Aorta (tissue), 5 donors: ENCODE measurements at places on chromosomes 2 and 18. TPM values are rescaled to one million over a fixed set of nuclear protein-coding genes. Genes with fewer than 3 reads are reported as not detected.

MAB21L4 gene
- not detected for total RNA-seq

SLC40A1 gene
- 95.6 TPM for total RNA-seq

DSG4 gene
- total RNA-seq = not detected

ABHD1 gene
- not detected for total RNA-seq

NCKAP5 gene
- total RNA-seq = 2.4 TPM

DLGAP1 gene
- 6.2 TPM for total RNA-seq

GRCh38 chr2:6562771-6563170, 302.9 kb downstream of the CMPK2 start:
- no peaks in the 10 kb centered on the region for H3K36me3 ChIP-seq
- no peaks in the 10 kb centered on the region for H3K27me3 ChIP-seq
- no peak overlapping the region for H3K4me3 ChIP-seq

- H3K27ac ChIP-seq = no peak overlapping the region
- DNase-seq = peak; percentile 31
- H3K4me1 ChIP-seq = no peaks in the 10 kb centered on the region
- H3K36me3 ChIP-seq = no peaks in the 10 kb centered on the region
- H3K4me3 ChIP-seq = no peak overlapping the region
- H3K27me3 ChIP-seq = no peaks in the 10 kb centered on the region
These were observed 13.0 kb upstream of the KLF11 start for GRCh38 chr2:10030311-10030736.

GRCh38 chr2:11701206-11701605, 31.2 kb upstream of the NTSR2 start:
- H3K27me3 ChIP-seq = no peaks in the 10 kb centered on the region
- no peak overlapping the region for H3K4me3 ChIP-seq
- no peak overlapping the region for H3K27ac ChIP-seq
- H3K4me1 ChIP-seq = peaks cover 7% of the 10 kb centered on the region

DNA sequence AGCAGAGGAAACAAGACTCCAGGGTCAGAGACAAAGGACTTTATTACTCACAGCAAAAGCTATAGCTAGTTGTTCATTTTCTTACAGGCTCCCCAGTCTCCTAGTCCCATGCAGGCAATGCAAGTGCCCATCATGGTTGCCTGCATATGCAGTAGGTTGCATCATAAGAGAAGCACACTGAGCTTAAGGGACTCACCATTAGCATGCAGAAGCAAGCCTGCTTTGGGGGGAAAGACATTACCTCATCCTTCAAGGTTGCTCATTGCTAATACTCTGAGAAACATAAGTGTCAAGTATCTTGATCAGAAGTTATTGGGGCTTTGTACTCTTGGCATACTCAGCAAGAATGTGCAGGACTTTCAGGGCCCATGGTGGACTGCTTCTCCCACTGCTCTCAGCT, 114.6 kb upstream of the CCDC68 start:
- no peak for DNase-seq
- H3K4me1 ChIP-seq = no peaks in the 10 kb centered on the region
- H3K27me3 ChIP-seq = peaks cover 2% of the 10 kb centered on the region
- H3K36me3 ChIP-seq = no peaks in the 10 kb centered on the region
- no peak overlapping the region for H3K4me3 ChIP-seq

DNA sequence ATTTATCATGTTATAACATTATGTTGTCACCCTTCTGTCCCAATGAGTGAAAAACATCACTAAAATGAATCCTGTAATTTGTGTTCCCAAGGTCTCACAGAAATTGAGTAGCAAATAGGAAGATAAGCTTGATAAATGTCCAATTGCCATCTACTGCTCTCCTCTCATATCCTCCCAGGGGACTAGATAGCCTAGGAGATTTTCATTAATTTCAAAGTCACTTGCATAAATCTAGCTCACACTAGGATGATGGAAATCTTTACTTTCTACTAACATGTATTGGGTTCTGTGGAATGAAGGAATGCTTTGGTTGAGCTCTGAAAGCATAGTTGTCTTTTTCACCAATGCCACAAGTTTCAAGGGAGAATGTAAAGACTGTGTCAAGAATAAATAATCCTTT, 605.5 kb upstream of the CDH7 start:
- H3K4me1 ChIP-seq = no peaks in the 10 kb centered on the region
- no peaks in the 10 kb centered on the region for H3K27me3 ChIP-seq
- DNase-seq = no peak
- H3K36me3 ChIP-seq = no peaks in the 10 kb centered on the region

DNA sequence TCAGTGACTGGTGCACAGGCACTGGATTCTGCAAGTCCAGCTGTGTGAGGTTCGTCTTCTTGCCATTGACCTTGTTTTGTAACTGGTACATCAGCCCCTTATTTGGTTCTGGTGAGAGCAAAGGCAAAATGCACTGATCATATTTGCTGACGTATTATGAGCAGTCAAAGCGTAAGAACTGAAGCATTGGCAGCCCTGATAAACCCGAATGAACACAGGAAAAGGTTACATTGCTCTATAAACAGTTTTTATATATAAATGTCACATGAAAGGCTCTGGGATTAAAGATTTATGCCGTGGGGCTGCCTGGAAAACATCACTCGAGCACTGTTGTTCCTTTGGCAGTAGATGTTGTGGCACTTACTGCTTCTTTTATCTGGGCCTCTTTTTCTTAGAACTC, 167.9 kb downstream of the IRS1 start:
- DNase-seq = no peak
- no peak overlapping the region for H3K27ac ChIP-seq
- no peaks in the 10 kb centered on the region for H3K36me3 ChIP-seq
- H3K4me3 ChIP-seq = no peak overlapping the region

GRCh38 chr2:218448934-218449333, 30.0 kb downstream of the VIL1 start:
- H3K36me3 ChIP-seq = no peaks in the 10 kb centered on the region
- H3K27me3 ChIP-seq = no peaks in the 10 kb centered on the region
- H3K27ac ChIP-seq = no peak overlapping the region
- H3K4me3 ChIP-seq = no peak overlapping the region
- no peak for DNase-seq
- H3K4me1 ChIP-seq = no peaks in the 10 kb centered on the region

DNA sequence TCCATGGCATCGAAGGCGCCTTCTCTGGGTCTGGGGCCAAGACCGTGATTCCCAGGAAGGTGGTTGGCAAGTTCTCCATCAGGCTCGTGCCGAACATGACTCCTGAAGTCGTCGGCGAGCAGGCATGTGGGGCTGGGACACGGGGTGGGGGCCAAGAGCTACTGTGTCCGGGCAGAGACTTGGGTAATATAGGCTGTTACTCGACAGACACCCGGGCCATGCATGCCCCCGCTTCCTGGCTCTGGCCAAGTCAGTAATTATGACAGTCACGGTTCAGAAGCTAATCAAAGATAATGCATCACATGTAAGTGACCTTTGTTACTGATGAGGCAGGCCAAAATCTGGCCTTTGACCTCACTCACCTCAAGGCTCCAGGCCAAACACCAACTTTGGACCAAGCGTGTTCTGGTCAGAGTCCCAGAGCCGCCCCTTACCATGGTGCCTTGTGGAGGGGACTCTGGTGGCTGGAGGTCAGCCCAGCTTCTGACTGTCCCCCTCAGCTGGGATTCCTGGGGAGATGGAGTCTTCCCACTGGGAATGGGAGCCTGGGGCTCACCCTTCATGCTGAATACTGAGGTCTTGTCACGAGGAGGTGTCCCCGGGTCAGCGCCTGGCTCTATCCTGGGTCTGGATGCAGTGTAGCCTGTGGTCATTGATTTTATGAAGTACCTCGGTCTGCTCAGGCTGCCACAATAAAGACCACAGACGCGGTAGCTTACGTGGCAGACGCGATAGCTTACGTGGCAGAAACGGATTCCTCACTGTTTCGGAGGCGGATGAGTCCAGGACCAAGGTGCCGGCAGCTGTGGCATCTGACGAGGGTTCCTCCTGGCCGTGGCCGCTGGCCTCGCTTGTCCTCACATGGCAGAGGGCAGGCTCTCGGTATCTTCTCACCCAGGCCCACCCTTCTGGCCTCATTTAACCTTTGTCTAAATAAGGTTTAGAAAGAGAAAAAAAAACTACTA, 17.7 kb upstream of the CNDP1 start:
- H3K27ac ChIP-seq = no peak overlapping the region
- H3K36me3 ChIP-seq = peaks cover 22% of the 10 kb centered on the region
- H3K4me3 ChIP-seq = no peak overlapping the region
- no peak for DNase-seq
- no peaks in the 10 kb centered on the region for H3K27me3 ChIP-seq

DNA sequence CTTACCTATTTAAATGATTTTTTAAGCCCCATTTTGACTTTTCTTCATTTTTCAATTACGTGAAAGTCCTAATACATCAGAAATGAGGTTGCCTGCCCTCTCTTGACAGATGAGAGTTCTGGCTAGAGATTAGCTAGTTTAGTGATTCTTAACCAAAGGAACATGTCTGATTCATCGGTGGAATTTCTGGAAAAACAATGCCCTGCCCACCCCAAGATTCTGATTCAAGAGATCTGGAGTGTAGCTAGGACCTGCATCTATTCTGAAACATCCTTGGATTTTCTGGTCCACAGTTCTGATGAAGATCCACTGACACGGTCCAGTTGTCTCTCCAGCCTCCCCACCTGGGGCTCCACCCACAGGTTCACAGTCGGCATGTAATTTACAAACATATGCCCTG, 111.2 kb downstream of the KLF7 start:
- DNase-seq = no peak
- no peak overlapping the region for H3K4me3 ChIP-seq
- no peaks in the 10 kb centered on the region for H3K36me3 ChIP-seq

DNA sequence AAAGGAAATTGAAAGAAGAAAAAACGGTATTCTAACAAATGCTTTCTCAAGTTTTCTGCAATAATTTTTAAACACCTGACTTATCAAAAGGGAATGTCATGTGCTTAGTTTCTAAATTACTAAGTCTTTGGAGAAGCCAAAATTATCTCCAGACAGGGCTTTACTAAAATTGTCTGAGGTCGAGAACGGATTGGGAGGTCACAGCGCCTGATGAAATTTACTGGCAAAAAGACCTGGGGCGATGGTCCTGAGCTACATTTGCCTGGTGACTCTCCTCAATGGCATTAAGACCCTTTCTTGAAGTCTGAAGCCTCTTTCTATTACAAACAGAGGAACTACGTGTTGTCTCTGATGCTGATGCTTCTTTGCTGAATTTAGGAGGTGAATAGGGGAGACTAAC, 291.8 kb upstream of the SESTD1 start:
- DNase-seq = no peak
- no peak overlapping the region for H3K4me3 ChIP-seq
- no peak overlapping the region for H3K27ac ChIP-seq
- H3K27me3 ChIP-seq = no peaks in the 10 kb centered on the region
- H3K4me1 ChIP-seq = no peaks in the 10 kb centered on the region

DNA sequence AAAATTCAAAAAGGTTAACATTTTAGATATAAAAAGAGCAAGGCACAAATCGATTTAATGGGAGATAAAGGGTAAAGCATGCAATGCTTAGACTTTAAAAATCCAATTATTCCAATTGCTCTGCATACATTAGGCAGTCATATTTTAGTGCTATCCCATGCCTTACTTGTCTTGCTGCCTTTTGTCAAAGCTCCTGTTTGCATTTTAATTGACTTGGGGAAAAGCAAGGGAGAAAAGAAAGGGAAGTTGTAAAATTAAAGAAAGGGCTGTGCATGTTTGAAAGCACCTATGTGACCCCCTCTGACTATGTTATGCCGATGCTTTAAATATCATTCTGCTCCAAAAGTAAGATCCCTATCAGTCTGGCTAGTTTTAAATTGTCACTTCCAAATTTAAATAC, 193.7 kb upstream of the VWC2L start:
- no peak for DNase-seq
- no peaks in the 10 kb centered on the region for H3K36me3 ChIP-seq
- no peak overlapping the region for H3K4me3 ChIP-seq
- H3K27ac ChIP-seq = no peak overlapping the region
- no peaks in the 10 kb centered on the region for H3K4me1 ChIP-seq
- no peaks in the 10 kb centered on the region for H3K27me3 ChIP-seq

GRCh38 chr2:136075476-136075875, 42.5 kb downstream of the CXCR4 start:
- H3K27me3 ChIP-seq = no peaks in the 10 kb centered on the region
- H3K27ac ChIP-seq = no peak overlapping the region
- H3K4me3 ChIP-seq = no peak overlapping the region
- no peaks in the 10 kb centered on the region for H3K36me3 ChIP-seq
- H3K4me1 ChIP-seq = no peaks in the 10 kb centered on the region

DNA sequence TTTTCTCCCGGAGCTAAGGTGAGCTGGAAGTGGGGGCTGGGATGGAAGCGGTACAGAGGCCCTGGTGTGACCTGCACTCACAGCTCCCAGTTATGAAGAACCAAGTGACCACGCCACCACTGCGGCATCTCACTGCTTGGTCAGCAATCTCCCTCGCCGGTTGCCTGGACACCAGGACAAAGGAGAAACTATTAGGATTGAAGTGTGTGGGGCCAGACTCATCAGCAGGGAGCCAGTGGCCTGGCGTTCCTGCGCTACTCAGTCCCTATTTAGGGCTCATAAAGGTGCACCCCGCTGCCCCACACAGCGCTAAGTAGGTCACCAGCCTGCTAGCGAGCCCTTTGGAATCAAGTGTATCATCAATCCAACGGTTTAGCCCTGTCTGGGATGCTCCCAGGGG, 82.9 kb downstream of the ZCCHC2 start:
- H3K4me1 ChIP-seq = no peaks in the 10 kb centered on the region
- H3K27ac ChIP-seq = no peak overlapping the region
- H3K36me3 ChIP-seq = no peaks in the 10 kb centered on the region
- H3K27me3 ChIP-seq = no peaks in the 10 kb centered on the region

DNA sequence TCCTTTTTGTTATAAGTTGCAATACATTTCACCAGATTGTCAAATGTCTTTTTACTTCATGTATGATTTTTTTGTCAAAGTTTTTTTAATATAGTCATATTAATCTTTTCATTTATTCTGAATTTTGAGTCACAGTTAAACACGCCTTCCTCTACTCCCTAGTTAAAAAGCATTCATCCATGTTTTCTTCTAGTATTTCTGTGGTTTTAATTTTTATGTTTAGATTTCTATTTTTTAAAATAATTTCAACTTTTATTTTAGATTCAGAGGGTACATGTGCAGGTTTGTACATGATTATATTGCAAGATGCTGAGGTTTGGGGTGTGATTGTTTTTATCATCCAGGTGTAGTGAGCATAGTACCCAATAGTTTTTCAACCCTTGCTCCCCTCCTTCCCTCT, 146.7 kb upstream of the MYO3B start:
- no peaks in the 10 kb centered on the region for H3K27me3 ChIP-seq
- no peaks in the 10 kb centered on the region for H3K4me1 ChIP-seq
- no peak overlapping the region for H3K27ac ChIP-seq
- DNase-seq = no peak
- H3K4me3 ChIP-seq = no peak overlapping the region
- H3K36me3 ChIP-seq = no peaks in the 10 kb centered on the region

- no peaks in the 10 kb centered on the region for H3K36me3 ChIP-seq
- DNase-seq = no peak
- no peaks in the 10 kb centered on the region for H3K27me3 ChIP-seq
- no peaks in the 10 kb centered on the region for H3K4me1 ChIP-seq
- no peak overlapping the region for H3K27ac ChIP-seq
These were observed 26.8 kb downstream of the ACMSD start for GRCh38 chr2:134865067-134865787.

GRCh38 chr2:85130407-85130806, 2.8 kb upstream of the TCF7L1 start:
- no peaks in the 10 kb centered on the region for H3K4me1 ChIP-seq
- no peak overlapping the region for H3K4me3 ChIP-seq
- no peak for DNase-seq
- no peaks in the 10 kb centered on the region for H3K27me3 ChIP-seq
- H3K36me3 ChIP-seq = no peaks in the 10 kb centered on the region

- no peaks in the 10 kb centered on the region for H3K36me3 ChIP-seq
- DNase-seq = no peak
- H3K4me3 ChIP-seq = no peak overlapping the region
- H3K27me3 ChIP-seq = no peaks in the 10 kb centered on the region
- no peak overlapping the region for H3K27ac ChIP-seq
These were observed 34.3 kb upstream of the TXNDC2 start for GRCh38 chr18:9851511-9851910.
